ENCODE measurements at places on chromosomes 7 and 10.

- DNase-seq: no peak
Observed at GRCh38 chr10:73333202-73333601, 25.5 kb downstream of the CFAP70 start.

DNA sequence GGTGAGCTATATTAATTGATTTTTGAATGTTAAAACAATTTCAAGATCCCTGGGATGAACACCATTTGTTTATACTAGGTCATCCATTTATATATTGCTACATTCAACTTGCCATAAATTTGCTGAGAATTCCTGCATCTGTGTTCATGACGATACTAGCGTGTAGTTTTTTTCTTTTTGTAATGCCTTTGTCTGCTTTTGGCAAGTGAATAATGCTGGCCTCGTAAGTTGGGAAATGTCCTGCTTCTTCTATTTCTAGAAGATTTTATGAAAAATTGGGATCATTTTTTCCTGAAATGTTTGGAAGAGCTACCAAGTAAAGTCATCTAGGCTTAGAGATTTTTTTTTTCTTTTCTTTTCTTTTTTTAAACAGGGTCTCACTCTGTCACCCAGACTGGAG lies 12.9 kb upstream of the MEST start:
- DNase-seq: no peak

GRCh38 chr7:37212051-37212450 lies 236.6 kb downstream of the ELMO1 start:
- no peak for DNase-seq

DNA sequence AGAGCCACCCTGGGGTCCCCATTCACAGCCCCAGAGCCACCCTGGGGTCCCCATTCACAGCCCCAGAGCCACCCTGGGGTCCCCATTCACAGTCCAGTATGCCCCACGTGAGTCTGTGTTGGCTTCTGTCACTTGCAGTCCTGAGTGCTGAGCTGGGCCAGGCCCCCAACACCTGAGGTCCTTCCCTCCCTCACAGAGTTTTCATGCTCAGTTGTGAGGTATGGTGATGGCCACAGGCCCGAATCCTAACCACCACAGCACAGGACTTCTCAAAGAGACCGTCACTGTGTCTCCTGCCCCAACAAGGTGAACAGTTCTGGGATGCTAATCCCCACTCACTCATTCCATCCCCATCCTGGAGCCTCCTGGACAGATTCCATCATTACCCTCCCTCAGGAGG lies 239.2 kb downstream of the PTPRN2 start:
- DNase-seq: no peak

DNA sequence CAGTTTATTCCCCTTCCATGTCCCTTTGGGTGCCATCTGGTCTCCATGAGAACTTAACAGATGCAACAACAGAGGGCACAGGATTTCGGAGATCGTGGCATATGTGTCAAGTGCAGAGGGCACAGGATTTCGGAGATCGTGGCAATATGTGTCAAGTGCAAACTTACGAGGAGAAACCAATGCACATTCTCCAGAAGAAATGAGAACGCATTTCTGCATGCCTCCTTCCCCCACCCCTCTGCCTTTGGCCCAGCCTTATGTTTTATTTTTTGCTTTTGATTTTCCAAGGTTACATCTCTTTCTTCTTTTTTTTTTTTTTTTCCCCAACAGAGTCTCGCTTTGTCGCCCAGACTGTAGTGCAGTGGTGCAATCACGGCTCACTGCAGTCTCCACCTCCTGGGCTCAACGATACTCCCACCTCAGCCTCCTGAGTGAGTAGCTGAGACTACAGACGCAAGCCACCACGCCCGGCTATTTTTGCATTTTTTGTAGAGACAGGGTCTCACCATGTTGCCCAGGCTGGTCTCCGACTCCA lies 586 bp upstream of the ANKRD26 start:
- DNase-seq: no peak

- DNase-seq: no peak
Observed at GRCh38 chr7:38600741-38601140, 30.4 kb downstream of the AMPH start.

DNA sequence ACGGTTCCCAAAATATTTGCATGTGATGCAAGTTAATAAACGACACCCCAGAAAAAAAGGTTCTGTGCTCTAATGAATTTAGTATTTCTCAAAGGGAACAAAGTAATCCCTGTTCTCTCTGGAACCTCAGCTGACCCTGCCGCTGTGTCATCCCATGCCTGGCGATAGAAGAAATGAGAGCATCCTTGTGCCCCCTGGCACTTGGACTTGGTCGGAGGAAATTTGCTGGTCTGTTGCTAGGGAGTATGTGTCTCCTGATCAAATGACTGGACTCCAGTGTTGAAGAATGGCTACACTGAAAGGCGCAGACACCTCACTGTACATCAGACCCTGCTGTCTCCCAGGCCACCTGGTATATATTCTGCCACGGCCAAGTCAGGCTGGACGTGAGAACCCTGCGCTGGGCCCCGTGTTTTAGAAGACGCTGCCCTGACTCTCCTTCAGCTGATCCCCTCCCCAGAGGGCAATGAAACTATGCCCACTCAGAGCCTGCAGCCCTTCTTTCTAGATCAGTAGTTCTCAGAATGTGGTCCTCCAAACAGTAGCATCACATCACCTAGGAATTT lies 67.2 kb downstream of the THNSL1 start:
- no peak for DNase-seq

GRCh38 chr7:85070967-85071628 lies 115.8 kb downstream of the SEMA3D start:
- no peak for DNase-seq

GRCh38 chr10:124798781-124799180 lies 2.8 kb upstream of the ABRAXAS2 start:
- no peak for DNase-seq

DNA sequence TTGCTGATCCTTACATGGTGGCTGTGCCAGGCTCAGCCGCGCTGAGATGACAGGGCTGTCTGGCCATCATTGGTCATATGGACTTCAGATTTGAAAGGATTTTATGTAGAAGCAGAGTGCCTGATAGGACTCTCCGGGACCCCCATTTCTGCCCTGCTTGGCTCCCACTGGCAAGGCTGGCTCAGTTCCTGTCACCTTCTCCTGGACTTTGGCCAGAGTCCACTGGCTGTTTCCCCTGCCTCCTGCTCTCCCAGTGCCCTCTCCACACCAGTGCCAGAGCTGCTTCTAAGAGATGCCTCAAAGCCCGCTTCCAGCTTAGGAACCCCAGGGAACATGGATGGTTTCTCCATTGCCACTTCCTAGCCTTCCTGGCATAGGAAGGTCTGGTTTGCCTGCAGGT lies 5.1 kb upstream of the SH2D4B start:
- DNase-seq: no peak

- no peak for DNase-seq
Observed at GRCh38 chr10:47333532-47333931, 11.3 kb downstream of the GDF2 start.

DNA sequence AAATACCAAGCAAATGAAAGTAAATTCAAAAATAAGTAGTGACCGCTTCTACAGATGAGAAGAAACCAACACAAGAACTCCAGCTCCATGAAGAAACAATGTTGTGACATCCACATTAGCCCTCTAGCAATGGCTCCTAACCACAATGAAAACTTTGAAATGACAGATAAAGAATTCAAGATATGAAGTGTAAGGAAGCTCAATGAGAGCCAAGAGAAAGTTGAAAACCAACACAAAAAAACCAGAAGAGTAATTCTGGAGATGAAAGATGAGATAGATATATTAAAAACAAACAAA lies 68.2 kb upstream of the DDC start:
- DNase-seq: no peak

DNA sequence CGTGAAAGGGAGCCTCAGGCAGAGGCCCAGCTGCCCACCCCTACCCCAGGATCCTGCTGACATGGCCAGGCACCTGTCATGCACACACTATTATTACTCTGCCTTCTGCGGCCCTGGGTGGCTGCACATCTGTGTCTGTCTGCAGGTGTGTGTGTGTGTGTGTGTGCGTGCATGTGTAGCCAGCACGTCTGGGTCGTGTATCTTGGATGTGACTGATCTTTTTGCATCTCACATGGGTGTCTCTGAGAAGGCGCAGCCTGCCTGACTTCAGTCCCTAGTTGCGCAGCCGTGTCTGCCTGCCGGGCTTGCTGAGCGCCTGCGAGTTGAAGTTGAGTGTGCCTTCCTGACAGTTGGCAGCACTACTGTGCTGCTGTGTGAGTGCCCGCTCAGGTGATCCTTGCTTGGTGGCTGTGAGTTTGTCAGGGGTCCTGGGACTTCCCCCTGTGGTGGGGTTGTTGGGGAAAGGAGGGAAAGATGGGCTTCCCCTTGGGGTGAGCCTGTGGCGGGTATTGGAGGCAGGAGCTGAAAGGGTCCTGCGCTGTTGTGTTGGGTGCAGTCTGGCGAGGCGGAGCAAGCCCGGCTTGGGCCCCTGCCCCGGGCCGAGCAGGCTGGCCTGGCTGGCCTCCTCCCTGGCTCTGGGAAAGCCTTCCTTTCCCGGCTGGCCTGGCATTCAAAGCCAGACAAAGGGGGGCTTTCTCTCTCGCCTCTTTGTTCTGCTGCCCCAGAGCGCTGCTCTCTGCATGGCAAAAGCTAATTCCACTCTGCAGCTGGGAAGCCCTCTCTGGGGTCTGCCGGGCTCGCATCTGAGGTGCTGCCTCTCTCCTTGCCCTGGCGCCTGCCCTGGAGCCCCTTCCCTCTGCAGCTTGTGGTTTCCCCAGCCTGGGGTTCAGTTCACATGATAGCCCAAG lies 4.9 kb downstream of the TRIM8 start:
- no peak for DNase-seq

DNA sequence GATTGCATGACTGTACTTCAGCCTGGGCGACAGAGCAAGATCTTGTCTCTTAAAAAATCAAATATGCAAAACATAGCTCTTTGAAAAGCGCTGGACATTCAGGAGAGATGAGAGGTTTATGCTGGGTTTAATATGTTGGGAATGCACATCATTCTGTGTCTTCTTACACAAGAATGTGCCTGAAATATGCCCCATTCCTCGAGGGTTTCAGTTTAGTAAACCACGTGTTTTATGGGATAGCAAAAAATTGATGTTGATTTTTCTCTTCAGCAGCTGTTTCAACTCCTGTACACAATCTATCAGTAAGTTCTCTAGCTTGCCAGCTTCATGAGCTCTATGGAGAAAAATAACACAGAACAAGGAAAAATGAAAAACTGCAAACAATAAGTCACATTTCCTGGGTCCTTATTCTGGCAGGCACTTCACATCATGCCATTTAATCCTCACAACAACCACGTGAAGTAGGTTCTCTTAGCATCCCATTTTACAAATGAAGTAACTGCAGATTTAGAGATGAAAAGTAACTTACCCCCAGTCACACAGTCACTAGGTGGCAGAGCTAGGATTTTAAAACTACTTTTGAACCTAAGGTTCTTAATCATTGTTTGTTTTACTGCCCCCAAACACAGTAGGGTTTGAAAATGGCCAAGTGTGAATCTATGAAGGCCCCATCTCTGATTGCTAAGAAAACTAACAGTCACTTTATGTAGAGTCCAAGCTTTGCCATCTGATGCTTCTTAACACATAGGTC lies 423.6 kb downstream of the PHTF2 start:
- no peak for DNase-seq

DNA sequence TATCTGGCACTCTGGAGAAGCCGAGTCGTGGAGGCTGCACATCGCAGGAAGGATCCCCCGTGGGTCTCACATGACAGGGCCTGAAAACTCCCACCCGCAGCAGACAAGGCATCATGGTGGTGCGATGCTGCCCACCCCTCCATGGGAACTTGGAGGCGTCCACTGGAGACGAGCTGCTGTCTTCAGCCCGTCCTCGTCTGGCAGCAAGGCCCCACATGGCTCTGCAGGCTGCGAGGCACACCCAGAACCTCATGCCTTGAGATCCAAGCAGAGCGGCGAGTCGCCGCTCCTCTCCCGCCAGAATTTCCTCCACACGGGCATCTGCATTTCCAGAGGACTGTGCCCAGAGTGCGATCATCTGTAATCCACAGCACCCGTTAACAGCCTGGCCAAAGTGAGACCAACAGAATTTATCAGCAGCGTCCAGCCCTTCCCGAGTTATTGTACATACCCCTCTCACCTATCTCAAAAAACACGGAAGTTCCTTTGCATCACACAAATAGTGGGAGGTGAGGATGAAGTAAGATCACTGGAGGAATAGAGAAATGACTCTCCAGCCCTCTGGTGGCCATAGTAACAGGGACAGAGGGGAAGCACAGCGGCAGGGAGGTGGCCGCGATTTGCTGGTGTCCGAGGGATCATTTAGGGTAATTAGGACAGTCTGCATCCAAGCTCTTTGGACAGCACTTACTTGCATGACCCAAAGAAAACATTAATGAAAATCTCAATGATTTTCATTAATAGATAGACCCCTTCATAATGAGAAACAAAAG lies 292.4 kb downstream of the USP6NL start:
- no peak for DNase-seq

- no peak for DNase-seq
Observed at GRCh38 chr7:132150711-132151110, 425.6 kb downstream of the PLXNA4 start.

DNA sequence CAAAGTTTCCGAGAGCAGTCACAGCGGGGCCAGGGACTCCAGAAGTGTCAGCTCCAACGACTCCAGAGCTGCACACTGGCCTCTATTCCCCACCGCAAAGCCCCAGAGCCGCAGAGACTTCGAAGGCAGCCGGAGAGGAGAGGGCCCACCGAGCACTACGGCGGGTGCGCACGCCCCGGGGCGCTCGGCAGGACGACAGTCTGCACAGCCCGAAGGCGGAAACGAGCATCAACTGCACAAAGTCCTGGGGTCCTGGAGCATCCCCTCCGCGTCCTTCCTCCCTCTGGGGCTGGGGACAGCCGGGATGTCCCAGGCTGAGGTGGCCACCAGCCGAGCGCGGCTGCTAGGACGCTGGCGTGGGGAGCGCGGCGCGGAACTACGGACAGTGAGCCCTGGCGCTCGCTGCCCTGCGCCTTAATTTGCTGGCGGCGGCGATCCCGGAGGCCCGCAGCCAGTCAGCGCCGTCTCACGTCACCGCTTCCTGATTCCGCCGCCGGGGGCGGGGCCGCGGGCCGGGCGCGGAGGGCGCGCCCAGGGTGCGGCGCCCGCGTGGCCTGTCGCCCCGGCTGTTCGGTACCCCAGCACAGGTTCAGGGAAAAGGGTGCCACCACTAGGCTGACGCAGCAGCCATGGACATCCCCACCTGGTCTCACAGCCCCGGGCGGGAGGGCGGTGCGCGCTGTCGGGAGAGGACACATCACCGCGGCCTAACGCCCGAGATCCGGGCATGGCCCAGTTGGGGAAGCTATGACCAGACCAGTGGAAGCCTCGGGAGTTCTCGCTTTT lies at the start of gene TBX20:
Gene TBX20, minus strand, starts transcription at position 391 of the 786 bp plus-strand sequence. CDS start 480 bp downstream, outside the sequence.
- no peak for DNase-seq

GRCh38 chr10:23172429-23173213 lies 19.5 kb upstream of the PTF1A start:
- DNase-seq: no peak

DNA sequence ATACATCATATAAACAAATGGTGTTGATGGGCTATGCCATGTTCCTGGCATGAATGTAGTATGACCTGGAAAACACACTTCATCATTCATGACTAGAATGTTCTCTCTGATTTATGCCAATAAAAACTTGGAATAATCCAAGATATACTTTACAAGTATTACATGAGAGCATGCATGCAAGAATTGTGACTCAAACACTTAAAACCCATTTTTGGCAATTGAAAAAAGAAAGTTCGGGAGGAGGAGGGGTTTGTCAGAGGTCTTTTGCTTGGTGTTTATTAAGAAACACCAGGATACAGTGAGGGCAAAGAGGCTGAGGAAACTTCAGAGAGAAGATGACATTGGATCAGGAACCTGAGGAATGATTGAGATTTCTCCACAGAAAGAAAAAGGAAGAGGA lies 10.2 kb upstream of the CUL1 start:
- no peak for DNase-seq
